ENCODE measurements at places on chromosomes 6 and 20.
A peak's percentile ranks its signal among the peaks of the same experiment; 100 is the strongest.

DNA sequence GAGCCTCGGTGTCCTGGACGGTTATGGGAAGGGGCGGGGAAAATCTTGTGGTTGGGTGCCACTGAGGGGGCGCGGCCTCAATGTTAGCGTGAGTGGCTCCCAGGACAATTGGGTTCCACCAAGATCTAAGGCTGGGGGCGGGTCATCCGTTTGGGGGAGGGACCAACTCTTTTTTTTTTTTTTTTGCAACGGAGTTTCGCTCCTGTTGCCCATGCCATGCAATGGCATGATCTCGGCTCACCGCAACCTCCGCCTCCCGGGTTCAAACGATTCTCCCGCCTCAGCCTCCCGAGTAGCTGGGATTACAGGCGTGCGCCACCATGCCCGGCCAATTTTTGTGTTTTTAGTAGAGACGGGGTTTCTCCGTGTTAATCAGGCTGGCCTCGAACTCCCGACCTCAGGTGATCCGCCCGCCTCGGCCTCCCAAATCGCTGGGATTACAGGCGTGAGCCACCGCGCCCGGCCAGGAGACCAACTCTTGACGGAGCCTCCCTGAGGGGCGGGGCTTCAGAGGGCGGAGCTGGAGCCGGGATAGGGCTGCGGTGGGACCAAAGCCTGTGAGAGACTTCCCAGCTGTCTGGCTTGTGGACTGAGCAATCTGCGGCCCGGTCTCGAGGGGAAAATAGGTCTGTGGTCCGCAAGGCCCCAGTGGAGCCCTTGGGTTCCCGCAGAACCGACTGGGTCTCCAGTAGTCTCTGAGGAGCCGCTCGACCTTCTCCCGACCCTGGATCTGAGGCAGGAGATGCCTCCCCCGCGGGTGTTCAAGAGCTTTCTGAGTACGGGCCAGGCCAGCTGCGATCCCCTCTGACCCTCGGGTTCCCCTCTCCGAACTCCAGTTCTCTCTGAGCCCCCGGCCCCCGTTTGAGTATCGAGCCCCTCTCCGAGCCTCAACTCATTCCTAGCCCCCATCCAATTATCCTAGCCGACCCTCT, 1.1 kb downstream of the SPAG4 start:
- DNase-seq = peak; percentile 98
- H3K27me3 ChIP-seq = no peaks in the 10 kb centered on the region
- peaks cover 37% of the 10 kb centered on the region for H3K4me1 ChIP-seq
- peak overlapping the region; percentile 99 for H3K4me3 ChIP-seq

DNA sequence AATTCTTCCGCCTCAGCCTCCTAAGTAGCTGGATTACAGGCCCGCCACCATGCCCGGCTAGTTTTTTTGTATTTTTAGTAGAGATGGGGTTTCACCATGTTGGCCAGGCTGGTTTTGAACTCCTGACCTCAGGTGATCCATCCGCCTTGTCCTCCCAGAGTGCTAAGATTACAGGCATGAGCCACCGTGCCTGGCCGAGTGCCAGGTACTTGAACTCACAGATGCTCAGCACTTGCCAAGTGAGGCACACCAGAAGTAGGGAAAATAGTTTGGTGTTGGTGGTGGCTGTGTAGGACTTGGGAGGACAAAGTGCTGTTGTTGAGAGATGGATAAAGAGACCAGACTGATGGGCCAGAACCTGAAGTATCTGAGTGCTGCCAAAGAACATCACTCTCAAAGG, 40.0 kb upstream of the MBOAT1 start:
- H3K4me3 ChIP-seq = no peak overlapping the region
- H3K27ac ChIP-seq = no peak overlapping the region
- DNase-seq = no peak
- no peaks in the 10 kb centered on the region for H3K36me3 ChIP-seq
- H3K27me3 ChIP-seq = no peaks in the 10 kb centered on the region

DNA sequence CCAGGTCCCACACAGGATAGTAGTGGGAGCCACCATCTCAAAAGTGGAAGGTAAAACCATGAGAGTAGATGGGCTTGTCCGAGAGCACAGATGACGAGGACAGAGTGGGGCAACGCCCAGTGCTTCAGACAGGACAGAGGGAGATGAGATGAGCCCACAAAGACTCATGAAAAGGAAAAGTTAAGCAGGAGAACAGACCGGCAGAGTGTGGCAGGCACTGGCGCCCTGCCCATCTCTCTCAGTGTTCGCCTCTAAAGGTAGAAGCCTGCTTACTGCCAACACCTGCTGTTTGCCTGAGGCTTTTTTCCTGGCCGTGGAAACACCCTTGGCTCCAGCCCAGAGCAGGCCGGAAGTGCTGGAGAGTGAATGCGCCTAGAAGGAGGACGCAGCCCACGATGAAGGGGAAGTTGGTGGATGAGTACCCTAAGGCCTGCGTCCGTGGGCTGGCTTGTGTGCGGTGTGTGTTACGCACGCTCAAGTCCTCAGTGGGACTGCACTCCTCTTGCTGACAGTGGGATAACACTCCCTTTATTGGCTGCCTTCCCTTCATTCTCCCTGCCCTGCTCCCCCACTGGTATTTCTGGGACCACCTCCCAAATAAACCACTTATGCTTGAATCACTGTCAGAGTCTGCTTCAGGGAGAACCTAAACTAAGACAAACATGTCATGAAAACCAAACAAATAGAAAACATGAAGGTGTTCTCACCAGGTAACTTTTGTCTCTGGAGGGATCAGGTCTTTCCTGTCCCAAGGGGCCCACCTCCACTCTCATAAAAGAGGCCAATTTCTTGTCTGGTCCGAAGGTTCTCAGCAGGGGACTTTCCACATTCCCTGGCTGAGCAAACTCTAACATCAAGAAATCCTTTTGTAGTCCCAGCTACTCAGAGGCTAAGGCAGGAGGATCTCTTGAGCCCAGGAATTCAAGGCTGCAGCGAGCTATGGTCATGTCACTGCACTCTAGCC, 9.1 kb upstream of the FOXP4 start:
- H3K27me3 ChIP-seq = no peaks in the 10 kb centered on the region
- no peak overlapping the region for H3K4me3 ChIP-seq
- H3K27ac ChIP-seq = no peak overlapping the region
- no peak for DNase-seq

GRCh38 chr6:12472601-12473038, 182.5 kb downstream of the EDN1 start:
- H3K27ac ChIP-seq = no peak overlapping the region
- no peak overlapping the region for H3K4me3 ChIP-seq
- DNase-seq = no peak
- no peaks in the 10 kb centered on the region for H3K36me3 ChIP-seq
- no peaks in the 10 kb centered on the region for H3K27me3 ChIP-seq

DNA sequence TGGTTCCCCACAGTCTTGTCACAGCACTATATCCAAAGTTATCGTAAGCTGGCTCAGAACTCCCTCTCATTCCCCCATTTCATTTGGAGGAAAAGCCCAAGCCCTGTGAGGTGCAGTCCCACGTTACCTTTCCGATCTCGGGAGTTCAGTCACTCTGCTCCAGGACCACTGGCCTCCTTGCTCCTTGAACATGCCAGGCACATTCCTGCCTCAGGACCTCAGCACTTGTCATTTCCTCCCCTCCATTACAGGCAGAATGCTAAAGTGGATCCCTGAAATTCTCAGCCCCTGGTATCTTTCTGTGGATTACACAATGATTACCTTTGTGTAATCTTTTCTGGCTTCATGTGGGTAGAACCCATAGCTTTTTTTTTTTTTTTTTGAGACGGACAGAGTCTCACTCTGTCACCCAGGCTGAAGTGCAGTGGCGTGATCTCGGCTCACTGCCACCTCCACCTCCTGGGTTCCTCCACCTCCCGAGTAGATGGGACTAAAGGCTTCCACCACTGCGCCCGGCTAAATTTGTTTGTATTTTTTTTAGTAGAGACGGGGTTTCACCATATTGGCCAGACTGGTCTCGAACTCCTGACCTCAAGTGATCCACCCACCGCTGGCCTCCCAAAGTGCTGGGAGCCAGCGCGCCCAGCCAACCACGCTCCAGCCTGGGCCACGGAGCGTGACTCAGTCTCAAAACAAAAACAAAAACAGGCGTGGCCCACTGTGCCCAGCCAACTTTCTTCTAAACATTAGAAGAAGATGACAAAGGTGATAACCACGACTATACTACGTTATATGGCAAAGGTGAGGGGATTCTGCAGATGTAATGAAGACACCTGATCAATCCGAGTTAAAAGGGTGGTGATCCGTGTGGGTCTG, 4.0 kb upstream of the OXT start:
- H3K27me3 ChIP-seq = no peaks in the 10 kb centered on the region
- H3K4me1 ChIP-seq = peaks cover 14% of the 10 kb centered on the region
- H3K4me3 ChIP-seq = no peak overlapping the region
- H3K36me3 ChIP-seq = no peaks in the 10 kb centered on the region

DNA sequence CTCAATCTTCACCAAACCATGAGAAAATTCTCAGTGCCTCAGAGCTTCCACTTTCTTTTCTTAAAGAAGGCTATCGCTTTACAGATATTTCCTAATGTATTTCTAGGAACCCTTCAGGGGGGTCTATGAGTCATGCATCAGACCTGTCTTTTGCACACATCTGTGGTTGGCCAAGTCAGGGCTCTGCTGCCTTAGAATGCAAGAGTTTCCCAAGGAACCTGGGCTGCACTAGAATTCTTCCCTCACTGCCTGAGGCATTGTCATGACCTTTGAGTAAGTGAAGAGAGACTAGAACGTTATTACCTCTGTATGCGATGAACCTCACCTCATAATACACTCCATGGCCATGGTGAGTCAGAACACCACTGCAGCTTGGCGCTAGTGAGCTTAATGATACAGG, 365.0 kb upstream of the ID4 start:
- no peaks in the 10 kb centered on the region for H3K27me3 ChIP-seq
- DNase-seq = no peak
- no peak overlapping the region for H3K4me3 ChIP-seq
- H3K27ac ChIP-seq = no peak overlapping the region
- no peaks in the 10 kb centered on the region for H3K36me3 ChIP-seq

DNA sequence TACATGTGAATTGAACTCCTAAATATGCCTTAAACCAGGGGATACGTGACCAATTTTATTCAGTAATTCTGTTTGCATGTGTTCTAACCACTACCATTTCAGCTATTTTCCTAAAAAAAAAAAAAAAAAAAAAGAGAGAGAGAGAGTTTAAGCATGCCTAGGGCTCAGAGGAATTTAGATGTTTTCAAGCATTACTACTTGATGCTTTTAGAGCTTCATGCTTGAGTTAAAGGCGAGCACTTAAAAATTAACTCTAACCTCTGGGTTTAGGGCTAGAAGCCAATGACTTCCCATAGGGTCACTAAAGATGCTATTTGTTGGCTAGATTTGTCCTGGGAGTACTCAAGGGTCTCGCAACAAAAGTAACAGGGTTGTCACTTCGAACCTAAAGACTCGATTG, 217.7 kb downstream of the ATXN1 start:
- H3K27ac ChIP-seq = no peak overlapping the region
- DNase-seq = no peak
- no peaks in the 10 kb centered on the region for H3K36me3 ChIP-seq
- no peak overlapping the region for H3K4me3 ChIP-seq
- peaks cover 7% of the 10 kb centered on the region for H3K4me1 ChIP-seq
- no peaks in the 10 kb centered on the region for H3K27me3 ChIP-seq

- no peak for DNase-seq
- no peak overlapping the region for H3K27ac ChIP-seq
- H3K4me3 ChIP-seq = no peak overlapping the region
- no peaks in the 10 kb centered on the region for H3K4me1 ChIP-seq
These were observed 23.9 kb downstream of the CD83 start for GRCh38 chr6:14141351-14142062.

DNA sequence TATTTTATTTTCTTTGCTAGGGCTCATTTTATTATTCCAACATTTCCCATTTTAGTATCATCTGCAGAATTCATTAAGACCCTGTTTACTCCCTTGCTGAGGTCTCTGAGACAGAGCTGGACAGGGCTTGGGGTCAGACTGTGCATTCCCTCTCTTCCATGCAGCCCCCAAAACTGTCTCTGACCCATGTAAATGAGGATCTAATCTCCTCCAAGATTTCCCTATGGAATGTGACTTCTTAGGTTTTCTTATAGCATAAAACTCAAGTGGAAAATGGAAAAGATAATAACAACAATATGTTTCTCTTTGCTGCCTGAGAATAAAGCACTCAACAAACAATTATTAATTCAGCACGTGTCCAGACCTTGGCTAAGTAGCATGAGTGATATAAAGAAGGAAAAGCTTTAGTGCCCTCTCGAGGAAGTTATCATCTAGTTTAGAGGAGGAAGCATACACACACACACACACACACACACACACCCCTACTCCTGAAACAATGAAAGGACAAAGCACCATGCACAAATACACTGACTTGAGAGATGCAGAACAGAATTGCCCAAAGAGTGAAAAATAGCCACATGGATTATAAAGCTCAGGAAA, 815.5 kb downstream of the BCKDHB start:
- DNase-seq = no peak
- no peaks in the 10 kb centered on the region for H3K4me1 ChIP-seq
- H3K27ac ChIP-seq = no peak overlapping the region
- no peaks in the 10 kb centered on the region for H3K27me3 ChIP-seq
- H3K36me3 ChIP-seq = no peaks in the 10 kb centered on the region

GRCh38 chr6:20746805-20747558, 212.7 kb downstream of the CDKAL1 start:
- no peaks in the 10 kb centered on the region for H3K36me3 ChIP-seq
- no peaks in the 10 kb centered on the region for H3K4me1 ChIP-seq
- H3K27me3 ChIP-seq = no peaks in the 10 kb centered on the region
- DNase-seq = no peak
- H3K27ac ChIP-seq = no peak overlapping the region
- H3K4me3 ChIP-seq = no peak overlapping the region

- H3K4me1 ChIP-seq = peaks cover 28% of the 10 kb centered on the region
- H3K4me3 ChIP-seq = no peak within 1 kb of the TSS
These were observed at the start of gene SYNGAP1 for GRCh38 chr6:33419580-33420490. Gene SYNGAP1 (plus strand): TSS chr6:33420065. CDS start chr6:33420265, 200 bp downstream.

- no peak overlapping the region for H3K27ac ChIP-seq
- H3K27me3 ChIP-seq = no peaks in the 10 kb centered on the region
- no peak overlapping the region for H3K4me3 ChIP-seq
- no peaks in the 10 kb centered on the region for H3K4me1 ChIP-seq
- no peak for DNase-seq
These were observed 32.2 kb downstream of the PCMT1 start for GRCh38 chr6:149781715-149782114.

- peak overlapping the region; percentile 57 for H3K27ac ChIP-seq
- peaks cover 30% of the 10 kb centered on the region for H3K4me1 ChIP-seq
- no peaks in the 10 kb centered on the region for H3K27me3 ChIP-seq
- H3K36me3 ChIP-seq = peaks cover 2% of the 10 kb centered on the region
- H3K4me3 ChIP-seq = peak overlapping the region; percentile 55
- peak; percentile 45 for DNase-seq
These were observed 22.2 kb upstream of the TULP4 start for GRCh38 chr6:158290040-158290439.

DNA sequence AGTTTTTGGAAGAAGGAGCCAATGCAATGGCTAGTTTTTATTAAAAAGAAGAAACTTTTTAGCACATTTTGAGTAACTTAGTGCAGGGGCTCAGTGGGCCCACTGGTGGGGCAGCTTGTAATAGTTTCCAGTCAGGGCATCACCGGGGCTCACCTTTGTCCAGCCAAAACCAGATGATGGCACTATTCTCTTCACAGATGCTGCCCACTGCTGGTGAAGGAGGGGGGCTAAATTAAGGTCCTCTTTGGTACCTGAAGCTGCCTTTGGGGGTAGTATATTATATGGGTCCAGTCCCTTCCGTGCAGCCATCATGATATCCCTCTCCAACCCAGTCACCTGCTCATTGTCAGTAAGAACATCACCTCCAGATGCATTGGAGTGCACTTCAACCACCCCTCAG, 182.9 kb downstream of the PDE7B start:
- no peak for DNase-seq
- H3K36me3 ChIP-seq = no peaks in the 10 kb centered on the region
- H3K4me1 ChIP-seq = no peaks in the 10 kb centered on the region
- no peak overlapping the region for H3K4me3 ChIP-seq
- H3K27me3 ChIP-seq = no peaks in the 10 kb centered on the region

GRCh38 chr6:159969921-159970320, 1.0 kb downstream of the IGF2R start:
- H3K4me1 ChIP-seq = 0 out of 2 replicates have a peak, but pooled peaks cover 3% of the 10 kb centered on the region
- peak overlapping the region; percentile 85 for H3K4me3 ChIP-seq
- no peak for DNase-seq
- peak overlapping the region; percentile 76 for H3K27ac ChIP-seq
- no peaks in the 10 kb centered on the region for H3K36me3 ChIP-seq

Measured in GM12878 (cell line).